ENCODE measurements at places on chromosomes 4 and X.

DNA sequence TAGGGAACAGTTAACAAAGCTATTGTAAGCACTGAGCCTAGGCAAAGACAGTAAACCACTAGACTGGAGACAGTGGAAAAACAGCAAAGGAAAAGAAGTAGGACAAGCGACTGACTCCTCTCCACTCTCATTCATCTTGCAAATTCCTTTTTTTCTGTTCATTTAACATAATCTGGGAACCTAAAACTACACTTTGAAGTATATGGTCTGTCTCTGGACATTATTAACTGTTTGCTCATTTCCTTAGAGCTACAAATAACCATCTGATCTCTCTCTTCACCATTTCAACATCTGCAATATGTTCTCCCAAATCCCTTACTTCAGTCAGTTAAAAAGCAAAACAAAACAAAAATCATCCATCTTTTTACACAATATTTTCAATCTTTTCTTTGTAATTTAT is 642 bp downstream of the HMGN5 start:
- DNase-seq = no peak

DNA sequence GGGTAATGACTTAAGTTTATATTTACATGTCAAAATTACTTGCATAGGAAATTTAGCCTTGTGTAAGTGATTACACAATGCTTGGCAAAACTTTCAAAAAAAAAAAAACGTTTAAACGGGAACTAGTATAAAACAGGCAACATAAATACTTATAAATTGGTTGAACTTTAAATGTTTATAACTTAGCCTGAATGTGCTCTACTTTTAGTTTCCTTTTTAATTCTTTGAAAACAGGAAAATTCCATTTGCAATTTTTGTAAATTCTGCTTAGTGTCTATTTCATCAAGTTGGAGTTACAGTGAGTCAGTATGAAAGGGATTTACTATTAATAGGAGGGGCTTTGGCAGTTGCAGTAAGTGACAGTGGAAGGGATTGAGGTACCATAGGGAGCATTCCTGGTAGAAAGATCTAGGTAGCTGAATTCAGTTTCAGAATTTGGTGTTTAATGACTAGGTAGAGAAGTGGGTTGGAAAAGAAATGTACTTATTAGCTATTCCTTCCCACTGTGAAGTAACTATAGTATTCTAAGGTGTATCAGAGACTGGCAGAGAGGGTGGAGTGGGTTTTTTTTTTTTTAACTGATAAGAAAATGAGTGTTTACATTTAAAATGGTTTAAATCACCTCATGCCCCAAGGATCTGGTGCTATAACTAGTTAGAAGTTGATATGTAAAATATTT is 2.8 kb downstream of the STAG2 start:
- no peak for DNase-seq

- no peak for DNase-seq
Measured at GRCh38 chr4:92254767-92255442, 48.9 kb upstream of the GRID2 start.

DNA sequence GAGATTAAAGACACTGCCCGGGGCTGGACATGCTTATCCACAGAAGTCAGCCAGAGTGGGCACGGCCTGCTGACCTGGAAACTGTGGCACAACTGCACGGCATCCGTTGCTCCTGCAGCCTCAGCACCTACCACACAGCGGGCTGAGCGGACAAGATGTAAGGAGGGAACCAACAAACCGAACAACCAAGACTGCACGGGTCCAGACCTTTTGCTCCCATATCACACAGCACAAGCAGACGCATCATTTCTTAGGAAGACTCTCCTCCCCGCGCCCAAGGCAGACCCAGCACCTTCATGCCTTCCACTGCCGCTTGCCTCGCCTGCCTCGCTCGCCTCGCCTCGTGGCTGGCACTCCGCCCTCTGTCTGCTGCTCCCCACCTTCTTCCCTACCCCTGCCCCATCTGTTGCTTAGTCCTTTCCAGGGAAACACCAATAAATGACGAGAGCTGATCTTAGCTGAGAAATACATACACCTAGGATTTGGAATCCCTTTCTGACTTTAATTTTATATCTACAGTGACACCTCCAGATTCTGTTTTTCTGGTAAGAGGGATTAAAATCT is 79.0 kb downstream of the AFAP1 start:
- peak; percentile 47 for DNase-seq

DNA sequence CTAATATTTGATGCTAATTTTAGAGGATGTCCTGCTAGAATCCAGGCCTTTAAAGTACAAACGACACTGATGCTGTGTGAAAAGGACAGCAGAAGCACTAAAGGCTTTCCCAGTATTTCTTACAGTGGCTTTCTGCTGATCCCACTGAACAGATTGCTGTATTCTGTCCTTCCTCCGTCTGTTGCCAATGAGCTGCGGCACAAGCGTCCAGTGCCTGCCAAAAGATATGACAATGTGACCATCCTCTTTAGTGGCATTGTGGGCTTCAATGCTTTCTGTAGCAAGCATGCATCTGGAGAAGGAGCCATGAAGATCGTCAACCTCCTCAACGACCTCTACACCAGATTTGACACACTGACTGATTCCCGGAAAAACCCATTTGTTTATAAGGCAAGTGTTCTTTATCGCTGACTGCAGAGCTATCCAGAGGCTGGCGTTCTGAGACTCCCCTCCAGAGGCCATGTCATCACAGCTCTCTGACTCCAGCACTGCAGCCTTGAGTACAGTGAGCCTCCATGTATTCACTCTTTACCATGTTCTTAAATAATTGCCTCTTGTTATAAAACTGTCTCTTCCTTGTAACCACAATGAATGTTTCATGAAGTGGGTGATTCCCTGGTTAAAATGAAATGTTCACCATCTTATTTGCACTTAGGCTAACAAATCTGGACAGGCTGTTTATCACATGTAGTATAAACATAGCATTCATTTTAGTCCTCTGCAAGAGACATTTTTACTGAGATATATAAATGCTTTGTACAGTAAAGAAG is 43.6 kb downstream of the GUCY1B1 start:
- DNase-seq = peak; percentile 82

Data from brain (organoid and tissue), 16 donors.